NT2/D1 (cell line): ENCODE measurements at places on chromosomes 3 and 15.

DNA sequence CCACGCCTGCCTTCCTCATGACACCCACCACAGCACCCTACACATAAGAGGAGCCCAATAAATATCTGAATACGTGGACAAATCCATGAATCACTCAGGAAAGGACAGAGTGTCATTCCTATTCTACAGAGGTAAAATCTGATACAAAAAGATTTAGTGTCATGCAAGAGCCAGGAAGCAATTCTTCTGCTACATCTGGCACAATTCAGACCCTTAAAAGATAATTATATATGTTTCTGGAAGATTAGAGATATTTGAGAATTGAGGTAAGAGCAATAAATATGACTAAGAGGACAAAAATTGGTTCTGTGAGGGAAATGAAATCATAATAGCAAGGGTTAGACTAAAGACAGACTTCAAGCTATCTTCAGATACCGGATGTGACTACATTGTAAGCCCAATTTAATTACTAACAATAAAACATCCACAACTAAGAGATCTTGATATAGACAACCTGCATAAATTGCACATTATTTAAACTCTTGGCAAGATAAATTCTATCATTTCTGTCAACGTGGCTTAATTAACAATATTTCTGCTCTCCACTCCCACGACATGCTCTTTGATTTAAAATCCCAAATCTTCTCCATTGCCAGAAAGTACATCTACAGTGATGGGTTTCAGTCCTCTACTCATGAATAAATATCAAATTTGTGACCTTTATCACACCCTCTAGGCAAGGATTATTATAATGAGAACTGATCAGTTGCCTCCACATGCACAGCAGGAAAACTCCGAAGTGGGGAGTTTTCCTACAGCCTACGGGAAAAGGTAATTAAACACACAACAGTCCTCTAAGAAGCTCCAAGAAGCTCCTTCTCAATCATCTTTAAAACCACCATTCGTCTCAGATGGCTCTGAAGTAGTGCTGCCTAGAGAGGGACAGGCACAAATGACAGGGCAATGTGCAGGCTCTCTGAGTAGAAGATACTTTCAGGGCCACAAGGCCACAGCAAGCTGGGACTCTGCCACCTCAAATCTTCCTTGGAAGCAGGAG is 32.6 kb downstream of the MB21D2 start:
- DNase-seq: no peak

- no peak for DNase-seq
Observed at GRCh38 chr3:69413551-69414207, 27.8 kb upstream of the FRMD4B start.

DNA sequence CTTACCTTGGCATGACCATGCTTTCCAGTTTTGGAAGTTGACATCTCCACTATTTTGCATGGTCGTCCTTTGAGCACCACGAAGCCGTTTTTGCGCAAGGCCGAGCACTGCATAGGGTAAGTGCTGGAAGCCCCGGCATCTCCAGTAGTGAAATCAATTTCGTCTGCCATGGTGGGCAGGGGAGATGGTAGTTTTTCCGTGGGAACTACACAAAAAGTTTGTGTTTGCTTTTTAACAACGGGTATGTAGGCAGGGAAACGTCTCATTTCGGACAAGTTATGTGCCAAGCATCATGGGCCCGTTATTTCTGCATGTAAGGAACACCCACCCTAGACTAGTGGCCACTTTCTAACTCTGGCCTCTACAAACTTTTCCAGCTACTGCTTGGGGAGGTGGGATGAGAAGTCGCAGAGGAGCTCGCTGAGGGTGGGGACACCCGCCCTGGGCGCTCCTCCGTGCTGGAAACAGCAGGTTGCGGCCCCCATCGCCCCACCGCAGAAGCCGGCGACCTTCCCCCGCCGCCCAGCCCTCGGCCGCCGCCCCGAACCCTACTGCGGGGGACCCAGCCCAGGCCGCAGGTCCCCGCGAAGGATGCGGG is 701 bp downstream of the EIF5A2 start:
- DNase-seq: no peak

DNA sequence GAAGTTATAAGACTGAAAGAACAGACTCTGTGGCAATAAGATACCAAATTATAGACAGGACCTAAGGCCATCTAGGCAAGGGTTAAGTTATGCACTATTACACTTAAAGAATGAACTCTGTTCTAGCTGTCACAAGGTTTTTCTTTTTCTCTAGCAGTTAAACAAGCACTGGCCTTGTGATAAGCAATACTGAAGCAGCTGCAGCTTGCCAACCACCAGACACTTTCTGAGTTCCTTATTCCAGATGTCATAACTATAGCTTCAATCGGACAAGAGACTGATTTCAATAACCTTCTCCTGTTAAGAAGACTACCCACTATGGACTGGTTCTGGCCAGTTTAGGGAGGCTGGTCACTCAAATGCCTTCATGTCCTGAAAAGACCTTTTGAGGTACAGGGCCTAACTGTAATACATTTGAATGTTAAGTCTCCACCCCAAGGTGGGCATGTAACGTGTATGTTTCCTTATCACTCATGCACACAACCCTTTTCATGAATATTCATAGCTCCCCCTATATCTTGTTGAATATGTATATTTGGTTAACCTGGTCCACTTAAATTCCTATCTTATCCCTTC is 85.8 kb downstream of the CFAP20DC start:
- no peak for DNase-seq

DNA sequence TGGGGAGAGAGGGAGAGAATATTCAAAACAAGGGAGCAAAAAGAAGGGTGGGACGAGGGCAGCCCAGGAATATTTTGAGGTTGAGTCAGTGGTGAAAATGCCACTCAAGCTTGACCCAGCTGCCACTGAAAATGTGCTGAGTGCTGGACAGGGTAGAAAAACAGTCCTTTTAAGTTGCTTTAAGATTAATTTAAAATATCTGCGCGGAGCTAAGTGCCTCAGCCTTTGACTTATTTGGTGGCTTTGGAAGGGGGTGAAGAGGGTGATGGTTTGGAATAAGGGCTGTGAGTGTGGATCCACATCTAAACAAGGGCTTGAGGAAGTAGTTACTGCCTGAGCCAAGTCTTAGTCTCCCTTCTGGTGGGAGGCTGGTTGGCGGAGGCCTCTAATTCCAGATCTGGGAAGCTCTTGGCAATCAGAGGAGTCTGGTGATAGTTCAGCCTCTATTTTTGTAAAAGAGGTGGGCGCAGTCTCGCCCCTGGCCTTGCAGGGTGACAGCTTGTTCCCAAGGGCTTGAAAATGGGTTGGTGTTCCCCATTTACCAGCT is 280.8 kb upstream of the ROPN1 start:
- no peak for DNase-seq

GRCh38 chr15:100295939-100296565 is 45.7 kb downstream of the ADAMTS17 start:
- no peak for DNase-seq

DNA sequence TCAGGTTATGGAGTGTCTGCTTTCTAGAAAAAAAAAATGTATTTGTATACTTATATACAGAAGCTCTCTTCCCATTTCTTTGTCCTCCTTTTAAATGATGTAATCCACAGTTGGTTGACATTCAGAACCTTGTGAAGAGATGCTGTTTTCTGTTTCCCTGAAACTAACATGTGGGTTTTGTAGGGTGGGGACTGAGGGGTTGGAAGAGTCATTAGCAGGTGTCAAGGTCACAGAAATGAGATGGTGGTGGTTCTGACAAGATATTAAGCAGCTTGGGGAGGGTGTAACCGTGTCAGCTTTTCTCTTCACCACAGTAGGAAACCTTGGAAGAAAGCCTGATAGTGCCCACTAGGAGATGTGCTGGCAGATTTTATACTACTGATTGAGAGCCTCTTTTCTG is 2.4 kb downstream of the RASA2 start:
- no peak for DNase-seq

- no peak for DNase-seq
Observed at GRCh38 chr3:136783708-136784191, 31.6 kb upstream of the STAG1 start.
